ENCODE measurements at places on chromosomes 4 and X. TPM values are rescaled to one million over a fixed set of nuclear protein-coding genes. Genes with fewer than 3 reads are reported as not detected.

NMU gene
- total RNA-seq, result 2.5 TPM

GRCh38 chr4:5970381-5971077, 47.7 kb downstream of the C4orf50 start:
- H3K4me3 ChIP-seq, result no peak overlapping the region
- no peak for DNase-seq
- H3K4me1 ChIP-seq, result no peaks in the 10 kb centered on the region
- H3K36me3 ChIP-seq, result no peaks in the 10 kb centered on the region
- no peak overlapping the region for H3K27ac ChIP-seq

MFAP3L gene
- total RNA-seq, result 0.80 TPM

DNA sequence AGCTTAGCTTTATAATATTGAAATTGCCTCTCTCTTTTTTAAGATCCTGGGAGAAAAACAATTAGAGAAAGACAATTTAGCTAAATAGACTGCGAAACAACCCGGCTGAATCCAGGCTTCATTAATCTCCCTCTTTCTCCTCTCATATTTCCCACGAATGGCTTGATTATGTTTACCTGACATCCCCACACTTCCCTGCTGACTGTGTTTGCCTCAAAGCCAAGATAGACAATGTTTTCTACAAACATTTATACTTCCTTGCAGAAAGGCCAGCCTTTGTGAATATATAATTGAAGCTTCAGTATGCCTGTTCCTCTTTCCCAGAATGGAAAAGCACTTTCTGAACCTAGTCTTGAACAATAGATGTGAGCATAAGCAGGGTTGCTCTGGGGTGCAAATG, 566.8 kb downstream of the PDHA2 start:
- no peak for DNase-seq
- no peaks in the 10 kb centered on the region for H3K36me3 ChIP-seq
- no peak overlapping the region for H3K27ac ChIP-seq
- H3K4me3 ChIP-seq, result no peak overlapping the region
- H3K4me1 ChIP-seq, result no peaks in the 10 kb centered on the region

GRCh38 chr4:133154725-133155124, 5.6 kb downstream of the PCDH10 start:
- H3K4me1 ChIP-seq, result peaks cover 38% of the 10 kb centered on the region

- no peak overlapping the region for H3K4me3 ChIP-seq
- no peak overlapping the region for H3K27ac ChIP-seq
- H3K36me3 ChIP-seq, result no peaks in the 10 kb centered on the region
- H3K27me3 ChIP-seq, result no peaks in the 10 kb centered on the region
- no peak for DNase-seq
- no peaks in the 10 kb centered on the region for H3K4me1 ChIP-seq
Observed at GRCh38 chr4:19512086-19512485, 739.6 kb upstream of the SLIT2 start.

DNA sequence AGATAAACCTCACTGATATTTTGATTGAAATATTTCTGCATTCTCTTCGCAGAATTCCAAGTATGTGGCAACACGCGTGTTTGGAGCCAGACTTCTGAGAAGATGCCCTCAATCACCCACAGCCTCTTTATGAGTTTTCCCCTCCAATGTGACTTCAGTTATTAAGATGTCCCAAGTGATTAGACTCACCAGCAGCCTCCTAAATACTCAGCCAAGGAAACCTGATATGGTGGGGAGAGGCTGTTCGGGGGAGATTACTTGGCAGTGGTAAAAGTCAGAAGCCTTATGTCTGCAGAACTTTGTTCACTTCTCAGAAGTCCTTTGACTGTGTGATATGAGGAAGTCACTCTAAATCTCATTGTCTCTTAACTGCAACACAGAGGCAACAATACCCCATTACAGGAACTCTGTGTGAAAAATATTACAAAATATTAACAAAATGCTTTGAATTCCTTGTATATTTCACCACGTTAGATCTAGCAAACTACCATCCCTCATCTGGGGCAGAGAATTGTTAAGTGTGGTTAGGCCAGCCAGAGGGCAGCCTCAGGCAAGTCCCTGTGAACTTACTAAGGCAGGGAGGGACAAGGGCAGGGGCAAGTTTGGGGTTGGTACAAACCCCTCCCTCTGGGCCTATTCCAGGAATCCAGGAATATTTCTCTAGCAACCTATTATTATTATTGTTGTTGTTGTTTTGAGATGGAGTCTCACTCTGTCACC, 151.4 kb upstream of the USP9X start:
- H3K4me1 ChIP-seq, result no peaks in the 10 kb centered on the region
- H3K36me3 ChIP-seq, result no peaks in the 10 kb centered on the region
- H3K27me3 ChIP-seq, result no peaks in the 10 kb centered on the region
- H3K27ac ChIP-seq, result peak overlapping the region; percentile 55
- no peak for DNase-seq
- peak overlapping the region; percentile 39 for H3K4me3 ChIP-seq

DNA sequence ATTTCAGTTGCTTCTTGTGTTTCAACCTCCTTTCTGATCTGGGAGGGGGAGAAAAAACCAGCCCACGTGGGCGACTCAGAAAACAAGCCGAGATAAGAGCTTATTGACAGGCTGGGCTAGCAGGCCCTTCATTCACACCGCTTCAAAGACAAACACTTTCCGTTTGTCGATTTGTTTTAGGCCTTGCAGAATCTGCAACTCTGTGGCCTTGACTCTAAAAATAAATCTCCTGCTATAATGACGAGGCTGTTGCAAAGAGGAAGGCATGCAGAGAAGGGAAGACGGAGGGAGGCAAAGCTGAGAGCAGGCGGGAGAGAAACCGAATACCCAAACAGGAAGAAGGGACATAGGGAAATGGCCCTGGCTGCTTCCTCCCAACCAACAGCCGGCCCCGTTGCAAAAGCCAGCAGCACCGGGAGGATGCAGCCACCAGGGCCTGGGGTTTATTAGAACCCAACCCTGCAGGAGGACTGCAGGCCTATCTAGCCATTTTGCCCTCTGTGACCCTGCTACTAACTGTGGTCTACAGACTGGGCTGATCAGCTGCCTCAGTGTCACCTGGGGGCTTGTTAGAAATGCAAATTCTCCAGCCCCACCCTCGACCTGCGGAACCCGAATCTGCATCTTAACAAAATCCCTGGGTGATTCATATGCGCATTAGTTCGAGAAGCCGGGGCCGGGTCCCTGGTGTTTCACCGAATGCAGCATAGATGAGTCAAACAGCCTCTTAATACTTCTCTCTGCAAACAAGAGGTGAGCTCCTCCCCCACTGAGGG, 325.5 kb downstream of the BCOR start:
- H3K4me1 ChIP-seq, result peaks cover 56% of the 10 kb centered on the region
- H3K36me3 ChIP-seq, result no peaks in the 10 kb centered on the region
- H3K27me3 ChIP-seq, result peaks cover 4% of the 10 kb centered on the region
- H3K27ac ChIP-seq, result peak overlapping the region; percentile 88

PDGFRA gene
- total RNA-seq, result 10.0 TPM

DNA sequence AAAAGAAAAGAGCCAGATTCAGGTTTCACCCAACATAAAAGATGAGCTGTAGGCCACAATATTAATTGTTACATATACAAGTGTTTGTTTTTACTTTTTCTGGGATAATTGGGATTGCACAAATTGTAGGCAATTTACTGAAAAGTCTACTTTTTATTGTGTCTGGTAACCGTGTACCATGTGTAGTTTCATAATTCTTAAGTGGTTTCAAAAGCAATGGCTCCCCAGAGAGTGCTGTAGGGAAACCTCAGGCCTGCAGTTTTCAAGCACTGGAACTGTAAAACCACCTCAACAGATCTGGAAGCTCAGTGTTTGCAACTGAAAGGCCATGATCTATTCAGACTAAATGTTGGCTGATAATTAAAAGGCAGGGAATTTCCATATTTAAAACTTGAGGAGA, 53.9 kb upstream of the MMAA start:
- no peaks in the 10 kb centered on the region for H3K36me3 ChIP-seq
- H3K4me1 ChIP-seq, result no peaks in the 10 kb centered on the region
- no peaks in the 10 kb centered on the region for H3K27me3 ChIP-seq
- DNase-seq, result no peak
- no peak overlapping the region for H3K27ac ChIP-seq
- H3K4me3 ChIP-seq, result no peak overlapping the region

GRCh38 chr4:26589705-26590104, 5.8 kb downstream of the TBC1D19 start:
- no peak overlapping the region for H3K4me3 ChIP-seq
- no peaks in the 10 kb centered on the region for H3K27me3 ChIP-seq
- H3K27ac ChIP-seq, result peak overlapping the region; percentile 85
- peaks cover 3% of the 10 kb centered on the region for H3K36me3 ChIP-seq
- DNase-seq, result no peak
- peaks cover 15% of the 10 kb centered on the region for H3K4me1 ChIP-seq

CTAG2 gene
- not detected for total RNA-seq

DNA sequence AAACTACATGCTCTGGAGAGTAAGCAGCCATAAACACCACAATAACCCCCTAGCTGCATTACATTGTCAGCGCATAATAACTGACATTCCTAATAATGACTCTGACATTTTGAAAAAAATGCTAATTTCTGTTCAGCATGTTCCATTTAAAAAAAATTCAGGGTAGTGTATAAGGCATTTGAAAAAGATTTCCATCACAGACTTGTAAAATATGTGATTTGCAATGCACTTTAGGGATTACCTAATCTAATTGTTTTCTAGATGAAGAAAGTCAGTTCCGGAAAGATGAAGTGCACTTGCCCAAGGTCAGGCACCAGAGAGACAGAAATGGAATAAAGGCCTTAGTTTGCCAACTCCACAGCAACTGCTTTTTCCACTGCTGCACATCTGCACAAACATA, 55.3 kb downstream of the FANCB start:
- no peaks in the 10 kb centered on the region for H3K4me1 ChIP-seq
- H3K27me3 ChIP-seq, result no peaks in the 10 kb centered on the region
- DNase-seq, result no peak
- H3K36me3 ChIP-seq, result no peaks in the 10 kb centered on the region
- H3K27ac ChIP-seq, result no peak overlapping the region

GRCh38 chr4:174593701-174594100, 71.4 kb upstream of the HPGD start:
- H3K4me3 ChIP-seq, result no peak overlapping the region
- H3K4me1 ChIP-seq, result no peaks in the 10 kb centered on the region
- H3K27me3 ChIP-seq, result no peaks in the 10 kb centered on the region
- H3K36me3 ChIP-seq, result no peaks in the 10 kb centered on the region
- no peak for DNase-seq

- no peaks in the 10 kb centered on the region for H3K4me1 ChIP-seq
- H3K27me3 ChIP-seq, result no peaks in the 10 kb centered on the region
- H3K4me3 ChIP-seq, result no peak overlapping the region
- H3K36me3 ChIP-seq, result no peaks in the 10 kb centered on the region
- H3K27ac ChIP-seq, result no peak overlapping the region
Observed at GRCh38 chr4:69649629-69650028, 3.4 kb downstream of the UGT2A1 start.

MEPE gene
- total RNA-seq, result 0.24 TPM

FATE1 gene
- total RNA-seq, result 5.5 TPM
